ENCODE measurements at places on chromosomes 2 and 18. TPM values are rescaled to one million over a fixed set of nuclear protein-coding genes. Genes with fewer than 3 reads are reported as not detected.

The REG1B gene
- total RNA-seq, result not detected

The MBOAT2 gene
- total RNA-seq, result 6.9 TPM

The FBXO15 gene
- total RNA-seq, result 1.4 TPM

The AMMECR1L gene
- 12.8 TPM for total RNA-seq

The PAX8 gene
- 2.1 TPM for total RNA-seq

The FBXO36 gene
- 2.0 TPM for total RNA-seq

The GPR39 gene
- total RNA-seq, result not detected

The LHCGR gene
- total RNA-seq, result not detected

The KYNU gene
- not detected for total RNA-seq

The UGT1A7 gene
- not detected for total RNA-seq

The SGO2 gene
- 49.9 TPM for total RNA-seq

The RBKS gene
- total RNA-seq, result 4.6 TPM

The CDH19 gene
- not detected for total RNA-seq

The EVX2 gene
- total RNA-seq, result not detected

Measured in activated CD4-positive, alpha-beta T cell treated with anti-CD3 and anti-CD28 coated beads for 36 hours (primary cell).